ENCODE measurements at places on chromosomes 6 and 20.

- no peak for DNase-seq
These were observed 92.5 kb upstream of the PDE10A start for GRCh38 chr6:165755583-165755982.

DNA sequence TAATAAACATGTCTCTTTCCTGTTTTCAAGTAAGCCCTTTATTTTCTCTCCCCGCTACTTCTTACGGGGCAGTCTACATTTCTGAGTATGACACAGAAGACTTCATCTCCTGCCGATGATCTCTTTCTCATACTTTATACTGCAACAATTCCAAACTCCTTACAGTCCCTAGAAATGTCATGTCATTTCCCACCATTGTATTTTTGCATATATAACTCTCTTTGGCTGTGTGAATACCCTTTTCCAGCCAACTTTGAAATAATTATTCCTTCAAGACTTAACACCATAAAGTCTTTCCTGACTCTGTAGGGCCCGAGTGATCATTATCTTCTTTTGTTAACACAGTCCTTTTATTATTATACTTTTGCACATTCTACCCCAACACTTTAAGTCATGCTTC is 72.1 kb downstream of the SHPRH start:
- DNase-seq: no peak

DNA sequence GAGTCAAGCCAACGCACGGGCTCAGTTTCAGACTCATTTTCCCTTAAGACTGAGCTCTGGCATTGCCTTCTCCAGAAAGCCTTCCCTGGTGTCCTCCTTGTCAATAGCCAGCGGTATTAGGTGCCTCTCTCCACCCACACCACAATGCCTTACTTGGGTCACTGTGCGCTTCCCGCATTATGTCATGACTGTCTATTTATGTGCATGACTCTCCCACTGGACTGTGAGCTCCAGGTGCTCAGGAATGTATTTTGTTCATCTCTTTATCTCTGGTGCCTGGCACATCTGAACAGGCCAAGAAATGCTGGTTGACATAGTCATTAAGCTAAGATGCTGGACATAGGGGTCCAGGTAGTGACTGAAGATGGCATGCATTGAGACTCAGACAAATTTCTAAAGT is 42.7 kb downstream of the DAAM2 start:
- no peak for DNase-seq

DNA sequence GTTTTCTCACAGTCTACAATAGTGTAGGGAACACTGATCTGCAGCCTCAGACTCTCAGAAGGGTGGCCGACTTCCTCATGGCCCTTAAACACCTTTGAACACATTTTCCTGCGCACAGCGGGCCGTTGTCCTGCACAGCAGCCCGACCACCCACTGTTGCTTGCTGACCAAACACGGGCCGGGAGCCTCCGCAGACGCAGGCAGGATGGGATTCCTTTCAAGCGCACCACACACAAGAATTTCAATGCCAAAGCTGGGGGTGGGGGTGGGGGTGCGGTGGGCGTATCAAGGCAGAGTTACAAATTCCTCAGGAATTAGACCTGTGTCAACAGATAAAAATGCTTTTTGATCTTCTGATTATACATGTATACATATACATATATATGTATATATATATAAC is 74.5 kb downstream of the HUS1B start:
- no peak for DNase-seq

DNA sequence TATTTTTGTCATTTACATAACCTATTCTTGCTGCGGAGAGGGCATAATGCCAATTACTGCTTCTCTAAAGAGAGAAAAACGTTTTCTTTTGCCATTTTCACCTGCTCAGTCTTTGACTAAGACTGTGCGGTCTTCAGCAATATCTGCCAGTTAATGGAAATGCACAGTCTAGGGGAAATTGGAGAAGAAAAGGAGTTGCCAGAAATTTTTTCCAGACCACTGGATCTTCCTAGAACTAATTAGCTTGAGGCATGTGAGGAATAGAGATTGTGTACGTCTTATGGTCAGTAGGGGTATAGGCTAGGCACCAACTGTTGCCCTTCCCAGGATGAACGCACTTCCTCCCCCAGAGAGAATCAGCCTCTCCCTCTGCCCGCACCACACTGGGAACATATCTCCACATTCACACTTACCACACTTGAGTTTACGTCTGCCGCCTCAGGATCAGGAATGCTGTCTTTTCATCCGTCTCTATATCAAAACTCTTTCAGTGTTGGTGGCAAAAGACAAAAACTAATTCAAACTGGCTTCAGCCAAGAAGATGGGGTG is 67.9 kb upstream of the E2F3 start:
- no peak for DNase-seq

Measured in forelimb muscle (tissue), 1 donor.